Stimulated activated CD8-positive, alpha-beta memory T cell treated with anti-CD3 and anti-CD28 coated beads, Interleukin-4, amount 100 ng/mL, for 48 hours (primary cell): ENCODE measurements at places on chromosomes 6 and 20.

- no peak for DNase-seq
These were observed 16.4 kb upstream of the BMP7 start for GRCh38 chr20:57282670-57283361.

DNA sequence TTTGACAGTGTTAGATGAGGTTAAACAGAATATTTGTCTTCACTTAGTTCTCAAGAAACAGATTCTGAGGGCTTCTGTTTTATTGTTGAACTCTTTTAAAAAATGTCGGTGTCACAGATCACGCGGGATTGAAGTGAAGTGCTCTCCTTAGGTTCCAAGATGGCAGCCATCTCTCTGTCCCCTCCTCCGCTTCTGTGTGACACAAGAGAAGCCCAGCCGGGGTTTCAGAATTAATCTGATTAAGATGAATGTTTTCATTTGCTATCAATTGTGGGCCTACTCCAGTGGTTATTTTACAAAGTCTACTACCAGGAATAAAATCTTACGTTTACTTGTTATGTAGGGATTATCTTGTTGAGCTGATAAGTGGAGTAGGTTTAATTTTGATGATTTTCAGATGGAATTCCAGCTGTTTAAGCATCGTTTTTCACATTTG is 10.9 kb downstream of the HIVEP1 start:
- no peak for DNase-seq

GRCh38 chr6:28337121-28337520 is 1.2 kb upstream of the ZSCAN31 start:
- no peak for DNase-seq

- no peak for DNase-seq
These were observed 5.4 kb downstream of the BMP6 start for GRCh38 chr6:7731294-7731693.

- DNase-seq = no peak
These were observed 1081.7 kb downstream of the KIF16B start for GRCh38 chr20:15491575-15491974.

- no peak for DNase-seq
These were observed 30.4 kb downstream of the C6orf89 start for GRCh38 chr6:36916126-36916525.

DNA sequence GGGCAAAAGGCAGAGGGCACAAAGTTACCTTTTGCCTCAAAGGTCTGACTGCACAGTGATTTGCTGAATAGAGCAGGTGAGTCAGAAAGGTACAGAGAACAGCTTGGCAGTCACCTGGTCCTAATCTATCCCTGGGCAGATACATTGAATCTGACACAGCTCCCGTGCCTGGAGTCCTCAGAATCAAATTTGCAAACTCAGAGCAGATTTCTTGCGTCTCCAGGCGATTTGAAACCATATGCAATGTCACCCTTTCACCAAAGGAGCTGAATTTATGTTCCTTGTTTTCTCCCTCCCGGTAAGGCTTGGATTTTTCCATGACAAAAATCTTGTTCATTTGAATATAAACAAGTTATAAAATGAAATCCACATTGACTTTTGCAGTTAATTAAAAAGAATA is 81.6 kb upstream of the SNAP25 start:
- DNase-seq = no peak

DNA sequence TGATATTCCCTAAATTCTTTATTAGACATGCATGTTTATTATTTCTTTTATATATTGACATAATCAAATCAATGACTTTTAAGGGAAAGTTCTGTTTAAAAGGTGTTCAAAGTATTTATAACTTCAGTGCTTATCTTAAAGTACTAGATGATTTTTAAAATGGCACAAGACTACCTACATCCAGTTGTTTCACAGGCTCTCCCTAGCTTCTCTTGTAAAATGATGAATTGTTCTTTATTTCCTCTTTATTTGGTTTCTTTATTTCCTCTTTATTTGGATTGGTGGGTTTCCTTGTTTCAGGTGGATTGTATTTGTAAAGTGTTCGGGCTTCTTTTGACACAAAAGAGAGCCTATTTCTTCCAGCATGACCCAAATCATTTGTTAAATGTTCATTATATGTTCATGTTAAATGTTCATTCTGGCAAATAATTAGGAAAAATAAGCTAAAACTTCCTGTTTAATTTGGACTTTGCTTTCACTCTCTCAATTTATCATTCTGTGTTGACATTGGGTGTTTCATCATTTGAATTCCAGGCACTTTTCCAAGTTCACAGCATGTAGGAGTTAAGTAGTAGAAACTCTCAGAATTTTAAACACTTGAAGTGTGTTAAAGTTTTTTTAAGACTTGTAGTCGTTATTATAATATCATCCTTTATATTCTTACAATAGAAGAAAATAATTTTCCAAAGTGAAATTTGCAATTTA is 24.6 kb downstream of the MLIP start:
- DNase-seq = no peak

GRCh38 chr20:49318430-49319207 is 40.8 kb upstream of the ZNFX1 start:
- peak; percentile 44 for DNase-seq

GRCh38 chr20:631101-631500 is 21.0 kb upstream of the TCF15 start:
- no peak for DNase-seq

GRCh38 chr6:6700407-6701270 is 112.1 kb downstream of the LY86 start:
- no peak for DNase-seq

DNA sequence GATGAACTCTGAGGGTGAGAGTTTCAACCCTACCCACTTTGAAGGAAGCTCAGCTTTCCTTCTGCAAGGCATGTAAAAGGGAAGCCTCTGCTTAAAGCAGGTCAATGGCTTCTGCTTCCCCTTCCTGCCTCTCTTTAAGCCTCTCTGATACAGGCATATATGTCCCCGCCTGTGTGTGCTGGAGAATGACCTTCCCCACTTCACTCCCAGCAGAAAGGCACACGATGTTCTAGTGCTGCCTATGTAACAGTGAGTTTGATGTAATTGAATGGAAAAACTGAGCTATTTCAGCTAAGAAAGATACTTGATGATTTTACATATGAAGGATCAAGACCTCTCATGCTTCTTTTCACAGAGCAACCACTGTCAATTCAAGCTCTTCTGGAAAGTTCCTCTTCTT is 632.2 kb downstream of the HACE1 start:
- DNase-seq = no peak

GRCh38 chr6:38477680-38478260 is 162.0 kb downstream of the BTBD9 start:
- DNase-seq = no peak
